ENCODE measurements at places on chromosomes 2 and 18.
A peak's percentile ranks its signal among the peaks of the same experiment; 100 is the strongest.

- DNase-seq, result no peak
These were observed 62.7 kb upstream of the EML6 start for GRCh38 chr2:54660752-54661151.

DNA sequence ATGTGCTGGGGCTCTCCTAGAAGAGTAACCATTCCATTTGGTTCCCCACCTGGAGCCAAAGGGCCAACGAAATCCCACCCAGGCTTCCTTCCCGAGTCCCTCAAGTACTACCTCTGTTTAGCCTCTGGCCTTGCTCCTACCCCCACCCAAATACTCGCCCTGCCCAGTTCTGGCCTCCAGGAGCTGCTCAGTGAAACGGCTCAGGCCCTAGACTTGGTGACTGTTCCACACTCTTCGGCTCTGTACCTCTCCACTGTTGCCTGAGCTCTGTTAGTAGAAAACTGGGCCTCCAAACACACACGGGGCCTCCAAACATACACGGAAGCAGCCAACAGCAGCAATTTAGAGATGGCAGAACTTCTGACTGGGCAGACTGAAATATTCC, 4.2 kb downstream of the OTX1 start:
- no peak for DNase-seq

GRCh38 chr18:24160086-24160485, 21.2 kb downstream of the CABYR start:
- DNase-seq, result no peak

DNA sequence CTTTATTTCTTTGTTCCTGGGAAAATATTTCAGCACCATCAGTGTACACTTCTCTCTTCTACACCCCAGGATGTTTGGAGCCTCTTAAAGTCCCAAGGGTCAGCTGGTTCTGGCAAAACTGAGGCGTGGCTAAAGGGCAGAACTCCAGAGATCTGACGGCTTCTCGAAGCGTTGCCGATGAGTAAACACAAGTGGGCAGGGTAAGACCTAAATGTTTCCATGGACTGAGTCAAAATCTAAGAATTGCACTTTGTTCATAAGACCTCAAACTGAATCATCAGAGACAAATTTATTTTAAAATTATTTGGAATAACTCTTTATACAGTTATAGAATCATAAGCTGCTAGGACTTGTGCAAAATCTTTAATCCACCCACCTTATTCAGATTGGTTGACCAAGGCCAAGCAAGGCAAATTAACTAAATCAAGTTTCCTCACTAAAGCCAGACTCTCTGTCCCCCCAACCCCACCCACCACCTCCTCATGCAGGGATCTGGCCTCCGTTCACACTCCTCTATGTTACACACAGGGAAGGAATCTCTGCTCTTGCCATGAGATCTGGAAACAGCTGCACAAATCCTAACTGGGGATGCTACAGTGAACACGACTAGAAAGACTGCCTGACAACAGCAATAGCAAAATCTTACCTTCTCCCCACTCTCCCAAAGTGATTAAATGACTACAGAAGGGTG, 342.6 kb upstream of the KLHL29 start:
- no peak for DNase-seq

DNA sequence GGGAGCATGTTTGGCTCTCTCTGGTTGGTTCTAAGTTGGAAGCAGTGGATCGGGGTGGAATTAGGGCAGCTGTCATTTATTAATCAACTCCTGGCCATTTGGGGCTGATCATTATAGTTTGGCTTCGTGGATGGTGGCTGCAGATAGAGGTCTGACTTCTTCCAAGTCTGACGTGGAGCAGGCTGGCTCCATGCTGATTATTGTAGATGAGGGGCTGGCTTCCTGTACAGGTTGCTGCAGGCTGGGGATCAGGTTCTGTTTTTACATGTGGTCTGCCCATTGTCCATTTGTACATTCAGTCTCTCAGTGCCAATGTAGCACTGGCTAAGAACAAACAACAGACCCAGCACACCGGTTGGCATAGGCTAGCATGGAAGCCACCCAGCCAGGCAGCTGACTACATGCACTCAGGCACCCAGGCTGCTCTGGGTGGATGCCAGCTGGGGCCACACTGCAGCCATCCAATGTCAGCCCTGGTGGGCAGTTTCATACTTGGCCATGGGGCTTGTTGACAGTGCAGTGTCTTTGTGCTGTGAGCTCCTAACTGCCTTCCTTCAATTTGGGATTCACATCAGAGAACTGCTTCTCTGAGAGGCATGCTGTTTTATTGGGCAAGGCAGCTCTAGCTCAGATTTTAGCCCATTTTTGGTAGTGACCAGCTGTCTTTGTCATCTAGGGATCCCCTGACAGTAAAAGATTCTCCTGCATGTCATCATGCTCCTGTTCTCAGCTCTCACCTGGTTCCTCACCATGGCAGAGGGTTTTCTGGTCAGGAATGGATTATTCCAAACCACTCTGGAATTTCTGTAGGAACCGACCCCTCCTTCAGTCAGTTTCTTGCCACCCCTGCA, 25.4 kb downstream of the NPAS2 start:
- no peak for DNase-seq

- no peak for DNase-seq
These were observed 31.8 kb downstream of the PRKCE start for GRCh38 chr2:45683292-45683691.

- no peak for DNase-seq
These were observed 33.7 kb upstream of the ACVR1C start for GRCh38 chr2:157662401-157662800.

DNA sequence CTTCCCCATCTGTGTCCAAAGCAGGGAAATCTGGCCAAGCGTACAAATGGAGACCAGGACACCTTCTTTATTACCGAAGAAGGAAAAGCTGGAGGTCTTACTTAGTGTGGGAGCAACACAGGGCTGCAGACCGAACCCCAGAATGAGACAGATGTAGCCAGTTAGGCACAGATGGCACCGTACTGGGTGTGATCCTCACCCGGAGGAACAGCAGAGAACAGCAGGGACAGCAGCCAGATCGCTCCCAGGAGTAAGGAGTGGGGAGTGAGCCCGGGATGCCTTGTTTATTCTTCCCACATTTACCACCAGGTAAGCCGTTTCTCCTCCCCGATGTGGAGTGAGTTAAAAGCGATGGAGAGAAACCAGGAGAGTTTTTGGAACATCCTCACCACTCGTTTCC, 150.7 kb upstream of the SPRED2 start:
- no peak for DNase-seq

- DNase-seq, result no peak
These were observed 30.2 kb downstream of the RBM45 start for GRCh38 chr2:178142274-178143065.

DNA sequence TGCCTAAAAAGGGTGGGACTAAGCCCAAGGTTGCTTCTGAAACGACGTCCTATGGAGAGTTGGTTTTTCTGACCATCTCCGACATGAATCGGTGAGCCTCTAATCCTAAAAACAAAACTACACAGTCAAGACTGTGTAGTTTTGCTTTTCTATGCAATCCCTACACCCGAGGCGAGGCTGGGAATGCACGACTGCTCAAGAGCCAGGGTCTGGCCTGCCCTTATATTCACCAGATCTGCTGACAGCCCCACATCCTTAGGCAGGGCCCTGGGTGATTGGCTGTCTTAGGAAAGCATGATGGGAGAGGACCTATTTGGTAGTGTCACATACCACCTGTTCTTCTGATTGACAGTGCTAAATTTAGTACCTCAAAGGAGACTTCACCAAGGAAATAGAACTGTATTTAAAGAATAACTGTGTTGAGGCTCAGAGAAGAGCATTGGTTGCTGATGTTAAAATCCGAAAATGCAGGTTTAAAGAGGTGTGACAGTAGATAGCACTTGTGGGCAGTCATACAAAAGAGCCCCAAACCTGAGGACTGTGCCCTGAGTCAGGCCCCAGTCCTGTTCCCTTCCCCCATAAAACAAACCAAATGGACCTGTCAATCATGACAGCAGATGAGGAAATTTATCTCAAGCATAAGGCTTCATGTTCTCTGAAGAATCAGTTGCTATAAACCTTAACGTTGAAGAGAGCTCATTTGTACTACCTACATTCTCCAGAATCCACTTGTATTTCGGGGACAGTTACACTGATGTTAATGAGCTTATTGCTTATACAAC, at the start of gene TTN:
Gene TTN (minus strand): TSS at position 197 of the 782 bp plus-strand sequence. CDS start 2,781 bp downstream, outside the sequence.
- no peak for DNase-seq

DNA sequence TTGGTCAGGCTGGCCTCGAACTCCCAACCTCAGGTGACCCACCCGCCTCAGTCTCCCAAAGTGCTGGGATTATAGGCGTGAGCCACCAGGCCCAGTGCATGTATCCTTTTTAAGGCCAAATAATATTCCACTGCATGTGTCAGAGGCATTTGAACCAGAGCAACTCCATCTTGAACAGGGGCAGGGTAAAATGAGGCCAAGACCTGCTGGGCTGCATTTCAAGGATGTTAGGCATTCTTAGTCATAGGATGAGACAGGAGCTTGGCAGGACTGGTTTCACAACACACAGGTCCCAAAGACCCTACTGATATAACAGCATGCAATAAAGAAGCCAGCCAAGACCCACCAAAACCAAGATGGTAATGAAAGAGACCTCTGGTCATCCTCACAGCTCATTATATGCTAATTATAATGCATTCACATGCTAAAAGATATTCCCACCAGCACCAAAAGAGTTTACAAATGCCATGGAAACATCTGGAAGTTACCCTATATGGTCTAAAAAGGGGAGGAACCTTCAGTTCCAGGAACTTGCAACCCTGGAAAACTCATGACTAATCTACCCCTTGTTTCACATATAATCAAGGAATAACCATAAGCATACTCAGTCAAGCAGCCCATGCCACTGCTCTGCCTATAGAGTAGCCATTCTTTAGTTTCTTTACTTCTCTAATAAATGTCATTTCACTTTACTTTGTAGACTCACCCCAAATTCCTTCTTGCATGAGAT, 204.6 kb downstream of the RAB3GAP1 start:
- no peak for DNase-seq

GRCh38 chr2:130335226-130335625, 7.5 kb upstream of the IMP4 start:
- DNase-seq, result no peak

- DNase-seq, result no peak
These were observed 31.1 kb upstream of the INHBB start for GRCh38 chr2:120314690-120315366.

- DNase-seq, result peak; percentile 84
These were observed 42.2 kb upstream of the SMAD7 start for GRCh38 chr18:48992791-48993555.

- no peak for DNase-seq
These were observed 2.3 kb upstream of the MAB21L4 start for GRCh38 chr2:240898108-240898730.

GRCh38 chr2:216904974-216905373, 45.1 kb upstream of the TNP1 start:
- no peak for DNase-seq

DNA sequence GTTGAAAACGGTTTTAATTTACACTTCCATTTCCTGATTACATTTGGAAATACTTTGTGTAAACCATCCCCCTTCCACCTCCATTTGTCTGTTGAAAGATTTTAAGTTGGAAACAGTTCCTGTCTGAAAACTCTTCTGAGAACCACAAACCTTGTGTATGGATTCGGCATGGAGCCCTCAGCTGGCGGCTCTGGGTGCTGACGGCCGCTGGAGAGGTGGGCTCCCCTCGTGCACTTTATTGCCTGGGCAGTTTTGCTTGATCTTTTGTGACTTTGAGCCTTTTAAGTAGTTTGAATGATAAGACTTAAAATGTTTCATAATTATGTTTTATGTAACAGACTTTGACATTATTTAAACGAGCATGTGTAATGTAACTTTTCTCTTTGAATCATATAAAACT, 11.1 kb downstream of the KLF11 start:
- no peak for DNase-seq

GRCh38 chr2:129929321-129930290, 49.9 kb upstream of the RAB6C start:
- DNase-seq, result no peak

GRCh38 chr2:73214120-73215035, at the start of gene SMYD5:
Gene SMYD5, plus strand, starts transcription at chr2:73214245. Its CDS starts 22 bp downstream, at chr2:73214267.
- DNase-seq, result peak; percentile 74

DNA sequence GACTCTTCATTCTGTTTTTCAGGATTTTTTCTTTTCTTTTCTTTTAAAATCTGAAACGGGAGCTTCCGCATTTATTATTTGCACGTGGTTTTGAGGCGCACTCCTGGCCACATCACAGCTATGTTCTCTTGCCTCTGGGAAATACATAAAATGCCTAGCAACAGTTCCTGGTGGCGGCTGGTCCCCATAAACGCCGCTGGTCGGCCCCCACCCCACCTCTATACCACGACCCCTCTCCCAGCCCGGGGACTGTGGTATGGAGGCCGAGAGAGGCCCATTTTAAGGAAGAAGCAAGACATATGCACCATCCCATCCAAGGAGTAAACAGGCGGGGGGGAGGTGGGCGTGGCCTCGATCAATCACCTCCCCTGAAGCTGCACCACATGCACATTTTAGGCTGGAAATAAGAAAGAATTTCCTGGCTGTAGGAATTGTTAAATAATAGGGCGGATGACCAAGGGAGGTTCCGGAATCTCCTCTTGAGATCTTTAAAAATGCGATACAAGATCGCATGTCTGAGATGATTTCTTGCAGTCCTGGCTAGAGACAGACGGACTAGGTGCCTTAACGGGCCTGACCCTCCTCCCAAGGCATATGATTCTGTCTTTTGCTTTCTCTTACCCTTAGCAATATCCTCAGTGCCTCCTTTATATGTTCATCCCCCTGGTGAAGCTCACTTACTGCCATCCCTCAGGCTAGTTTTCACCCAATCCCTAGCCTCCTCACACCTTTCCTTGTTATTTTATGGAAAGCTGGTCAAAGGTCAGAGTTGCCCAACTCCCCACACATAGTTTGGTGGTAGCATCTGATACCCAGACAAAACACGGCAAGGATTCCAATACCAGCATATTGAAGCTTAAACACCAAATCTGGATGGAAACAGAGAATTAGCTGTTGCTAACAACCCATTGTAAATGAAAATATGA, 82.4 kb downstream of the BCL2 start:
- DNase-seq, result peak; percentile 61

DNA sequence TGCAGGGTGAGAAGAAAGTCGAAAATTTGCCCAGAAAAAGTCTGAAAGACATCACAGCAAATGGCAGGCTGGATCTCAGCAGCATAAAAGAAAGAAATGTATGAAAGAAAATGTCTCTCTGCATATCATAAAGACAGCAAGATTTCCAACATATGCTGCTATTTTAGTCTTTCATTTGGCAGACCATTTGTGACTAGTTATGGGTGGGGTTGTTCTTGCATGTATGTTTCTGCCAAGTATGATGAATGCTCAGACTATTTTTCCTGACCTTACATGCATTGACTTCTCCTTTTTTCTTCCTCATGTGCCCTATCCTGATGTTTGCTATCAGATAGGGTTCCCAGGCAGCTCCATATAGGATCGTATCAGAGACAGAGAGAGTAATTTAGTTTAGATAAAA, 58.5 kb upstream of the PARD3B start:
- DNase-seq, result no peak

GRCh38 chr2:234395891-234396420, 100.9 kb downstream of the ARL4C start:
- DNase-seq, result no peak

- no peak for DNase-seq
These were observed 196.0 kb downstream of the PAX3 start for GRCh38 chr2:222102575-222103349.

GRCh38 chr2:105718846-105719481, 25.7 kb upstream of the NCK2 start:
- DNase-seq, result no peak
